Colonic mucosa (tissue), 4 donors: ENCODE measurements at places on chromosomes 1 and 21.

GRCh38 chr1:172980456-172980855, 70.3 kb downstream of the TNFSF18 start:
- DNase-seq, result no peak

DNA sequence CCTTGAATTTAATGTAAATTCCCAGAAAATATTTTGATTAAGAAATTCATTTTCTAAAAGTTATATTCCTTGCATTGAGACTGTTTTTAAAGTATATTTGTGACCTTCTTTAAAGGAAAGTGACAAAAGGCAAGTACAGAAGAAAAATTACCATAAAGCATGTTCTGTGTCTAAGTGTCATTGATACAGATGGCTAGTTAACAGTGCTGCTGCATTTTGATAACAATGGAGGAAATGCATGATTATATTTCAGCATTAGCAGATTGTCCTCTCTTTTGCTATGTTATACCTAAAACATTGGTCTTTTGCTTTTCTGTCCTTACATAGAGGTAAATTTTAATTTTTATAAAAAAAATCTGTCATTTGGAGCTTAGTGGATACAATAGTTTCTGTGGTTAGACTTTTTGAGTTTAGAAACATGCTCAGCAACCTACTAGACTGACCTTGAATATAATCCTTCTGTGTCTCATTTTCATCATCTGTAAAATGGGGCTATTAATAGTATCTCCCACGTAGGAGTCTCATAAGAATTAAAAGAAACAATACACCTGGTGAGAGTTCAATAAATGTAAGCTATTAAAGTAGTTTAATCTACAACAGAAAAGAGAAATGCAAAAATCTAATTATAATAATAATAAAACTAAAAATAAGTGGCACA, 51.1 kb upstream of the RGS21 start:
- no peak for DNase-seq

DNA sequence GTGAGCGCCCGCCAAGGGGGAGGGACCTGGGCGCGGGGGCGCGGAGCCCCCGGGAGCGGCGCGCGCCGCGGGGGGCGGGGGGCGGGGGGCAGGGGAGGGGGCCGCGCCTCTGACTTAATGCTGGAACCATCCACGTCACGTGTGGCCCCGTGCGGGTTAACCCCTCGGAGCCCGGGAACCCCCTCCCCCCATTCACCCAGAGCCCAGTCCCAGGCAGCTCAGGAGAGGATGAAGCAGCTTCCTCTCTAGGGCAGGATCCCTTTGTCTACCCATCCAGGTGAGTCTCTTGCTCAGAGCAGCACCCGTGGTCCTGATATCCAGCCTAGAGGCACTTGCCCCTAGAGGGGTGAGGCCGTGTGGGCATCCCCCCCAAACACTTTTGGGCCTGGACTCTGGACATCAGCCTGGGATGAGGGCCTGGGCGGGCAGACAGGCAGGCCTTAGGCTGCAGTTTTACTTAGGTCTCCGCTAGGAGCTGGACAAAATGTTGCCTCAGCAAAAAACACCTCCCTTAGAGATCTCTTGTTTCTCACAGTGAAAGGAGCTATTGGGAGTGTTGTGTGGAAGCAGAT, at the start of gene ALX3:
Gene ALX3 (minus strand): TSS at position 2 of the 572 bp plus-strand sequence. CDS start 60 bp downstream, outside the sequence.
- DNase-seq, result no peak

- peak; percentile 60 for DNase-seq
These were observed 830 bp downstream of the INPP5B start for GRCh38 chr1:37945743-37946702.

DNA sequence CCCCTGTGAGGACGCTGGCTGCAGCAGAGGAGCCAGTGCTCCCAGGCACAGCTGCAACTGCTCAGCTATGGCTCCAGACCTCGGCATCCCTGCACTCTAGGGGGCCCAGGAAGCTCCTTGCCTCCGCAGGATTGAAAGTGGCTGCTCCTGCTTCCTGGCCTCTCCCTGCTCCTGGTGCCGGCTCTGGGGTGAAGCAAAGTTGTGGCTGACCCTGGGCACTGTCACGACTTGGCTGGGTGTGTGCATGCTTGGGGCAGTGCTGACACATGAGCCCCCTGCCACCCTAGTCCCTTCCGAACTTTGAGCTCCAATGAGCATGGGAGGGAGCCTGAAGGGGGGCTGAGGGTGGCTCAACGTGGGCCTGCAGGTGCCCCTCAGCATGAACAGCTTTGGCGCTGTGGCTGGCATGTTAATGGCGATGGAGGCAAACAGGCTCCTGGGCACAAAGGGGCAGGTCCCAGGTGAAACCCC, 1512.2 kb downstream of the KCNT2 start:
- no peak for DNase-seq

- no peak for DNase-seq
These were observed 7.8 kb downstream of the KCNJ10 start for GRCh38 chr1:160062230-160062532.

GRCh38 chr1:68377098-68377497, 72.7 kb downstream of the RPE65 start:
- DNase-seq, result no peak

GRCh38 chr1:215958841-215959240, 391.7 kb downstream of the KCTD3 start:
- DNase-seq, result no peak

DNA sequence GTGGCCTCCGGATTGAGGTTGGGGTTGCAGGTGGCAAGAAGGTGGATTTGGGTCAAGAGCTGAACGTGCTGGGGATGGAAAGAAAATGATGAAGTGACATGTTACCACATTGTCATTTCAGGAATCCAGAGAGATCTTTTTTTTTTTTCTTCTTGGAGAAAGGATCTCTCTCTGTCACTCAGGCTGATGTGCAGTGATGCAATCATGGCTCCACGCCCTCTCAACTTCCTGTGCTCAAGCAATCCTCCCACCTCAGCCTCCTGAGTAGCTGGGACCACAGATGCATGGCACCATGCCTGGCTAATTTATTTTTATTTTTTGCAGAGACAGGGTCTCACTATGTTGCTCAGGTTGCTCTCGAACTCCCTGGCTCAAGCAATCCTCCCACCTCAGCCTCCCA, 80.6 kb downstream of the GON4L start:
- DNase-seq, result no peak

- peak; percentile 80 for DNase-seq
These were observed 30.0 kb upstream of the EPS8L3 start for GRCh38 chr1:109793486-109794318.

- DNase-seq, result no peak
These were observed 646.6 kb upstream of the USP24 start for GRCh38 chr1:55861676-55862340.

DNA sequence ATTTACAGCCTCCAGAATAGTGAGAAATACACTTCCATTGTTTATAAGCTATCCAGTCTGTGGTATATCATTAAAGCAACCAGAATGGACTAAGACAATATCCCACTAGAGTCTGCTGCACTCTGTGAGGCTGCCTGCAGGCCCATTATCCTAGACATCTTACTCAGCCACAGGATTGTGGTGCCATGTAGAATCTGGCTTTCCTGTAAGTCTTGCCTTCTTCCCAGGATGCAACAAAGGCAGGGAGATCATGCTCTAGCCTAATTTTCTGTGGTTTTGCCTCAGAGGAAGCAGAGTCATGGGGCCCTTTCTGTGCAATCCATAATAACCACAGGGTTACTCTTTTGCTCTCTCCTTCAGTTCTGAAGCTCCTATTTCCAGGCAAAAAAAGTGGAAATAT, 299.1 kb upstream of the DEPDC1 start:
- DNase-seq, result no peak

DNA sequence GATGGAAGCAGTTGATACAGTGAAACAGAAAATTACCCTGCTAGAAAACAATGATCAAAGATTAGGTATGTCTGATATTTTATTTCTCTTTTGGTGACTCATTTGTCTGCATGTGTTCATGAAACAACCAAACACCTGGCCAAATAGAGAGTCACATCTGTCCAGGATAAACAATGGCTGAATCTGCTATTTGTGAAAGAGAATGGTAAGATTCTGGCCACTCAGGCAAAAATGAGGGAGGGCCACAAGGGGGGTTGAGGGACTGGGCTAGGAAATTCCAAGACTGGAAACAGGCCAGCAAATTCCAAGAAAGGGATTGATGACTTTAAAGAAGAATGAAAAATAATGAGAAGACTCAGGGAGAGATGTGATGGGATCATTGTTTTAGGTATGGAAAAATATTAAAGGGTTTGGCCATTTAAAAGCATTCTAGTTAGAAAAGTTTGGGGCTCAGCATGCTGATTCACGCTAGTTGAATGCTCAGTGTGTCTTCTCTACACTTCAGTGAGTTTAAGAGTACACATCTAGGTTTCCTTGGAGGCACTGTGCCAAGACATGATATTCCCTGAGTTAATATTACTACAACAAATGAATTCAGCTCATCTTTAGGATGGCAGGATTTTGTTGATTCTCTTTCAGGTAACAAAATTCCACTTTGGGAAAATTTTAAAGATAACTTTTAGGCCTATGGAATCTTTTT, 44.9 kb downstream of the TRAF5 start:
- DNase-seq, result no peak

- DNase-seq, result no peak
These were observed 35.0 kb upstream of the AGO1 start for GRCh38 chr1:35847935-35848565.

GRCh38 chr21:26686705-26687104, 113.6 kb upstream of the CYYR1 start:
- DNase-seq, result no peak

- peak; percentile 98 for DNase-seq
These were observed at the start of gene TMEM222 for GRCh38 chr1:27321813-27322568. Gene TMEM222, plus strand, starts transcription at chr1:27322163. Its CDS starts 35 bp downstream, at chr1:27322198.

GRCh38 chr21:25688275-25689155, 46.2 kb downstream of the ATP5PF start:
- DNase-seq, result no peak

DNA sequence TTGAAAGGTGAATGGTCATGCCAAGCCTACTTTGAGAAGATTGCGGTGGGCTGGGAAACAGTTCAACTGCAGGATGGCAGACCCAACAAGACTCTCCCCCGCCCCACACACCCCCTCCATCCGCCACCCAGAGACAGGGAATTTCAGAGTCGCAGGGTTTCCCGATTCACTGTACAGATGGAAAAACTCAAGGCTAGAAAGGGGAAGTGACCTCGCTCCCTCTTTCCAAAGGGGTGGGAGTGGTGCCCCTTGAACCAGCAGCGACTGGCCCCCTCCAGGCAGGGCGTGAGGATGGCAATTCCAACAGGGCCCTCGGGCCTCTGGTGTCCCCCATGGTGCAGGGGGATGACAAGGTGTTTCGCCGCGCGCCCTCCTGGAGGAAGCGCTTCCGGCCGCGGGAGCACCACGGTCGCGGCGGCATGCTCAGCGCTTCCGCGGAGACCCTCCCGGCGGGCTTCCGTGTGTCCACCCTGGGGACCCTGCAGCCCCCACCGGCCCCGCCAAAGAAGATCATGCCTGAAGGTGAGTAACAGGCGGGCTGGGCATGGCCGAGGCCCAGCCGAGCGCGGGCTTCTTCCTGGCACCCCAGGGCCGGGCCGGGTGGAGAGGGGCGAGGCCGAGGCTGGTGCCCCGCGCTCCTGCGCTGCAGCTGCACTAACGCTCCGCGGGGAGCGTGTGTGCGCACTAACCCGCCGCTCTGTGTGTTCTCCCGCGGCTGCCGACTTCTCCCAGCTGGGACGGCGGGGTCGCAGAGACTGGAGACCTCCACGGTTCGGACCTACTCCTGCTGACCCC, 10.4 kb downstream of the MYOG start:
- DNase-seq, result no peak

GRCh38 chr1:23362218-23362713, 7.4 kb downstream of the ZNF436 start:
- DNase-seq, result no peak

GRCh38 chr1:184622136-184622823, 132.4 kb downstream of the EDEM3 start:
- DNase-seq, result peak; percentile 87

- DNase-seq, result no peak
These were observed 100.5 kb downstream of the SYF2 start for GRCh38 chr1:25131794-25132193.

GRCh38 chr1:59952065-59952464, 25.5 kb upstream of the CYP2J2 start:
- no peak for DNase-seq

- no peak for DNase-seq
These were observed 1260.7 kb downstream of the PLA2G4A start for GRCh38 chr1:188089461-188089860.

GRCh38 chr21:36663033-36663855, 35.7 kb upstream of the SIM2 start:
- DNase-seq, result no peak

- DNase-seq, result no peak
These were observed 3.4 kb upstream of the RGS16 start for GRCh38 chr1:182607566-182607965.

GRCh38 chr21:39670701-39671100, 58.0 kb downstream of the B3GALT5 start:
- DNase-seq, result no peak

GRCh38 chr1:245652660-245653427, 498.1 kb downstream of the KIF26B start:
- no peak for DNase-seq

DNA sequence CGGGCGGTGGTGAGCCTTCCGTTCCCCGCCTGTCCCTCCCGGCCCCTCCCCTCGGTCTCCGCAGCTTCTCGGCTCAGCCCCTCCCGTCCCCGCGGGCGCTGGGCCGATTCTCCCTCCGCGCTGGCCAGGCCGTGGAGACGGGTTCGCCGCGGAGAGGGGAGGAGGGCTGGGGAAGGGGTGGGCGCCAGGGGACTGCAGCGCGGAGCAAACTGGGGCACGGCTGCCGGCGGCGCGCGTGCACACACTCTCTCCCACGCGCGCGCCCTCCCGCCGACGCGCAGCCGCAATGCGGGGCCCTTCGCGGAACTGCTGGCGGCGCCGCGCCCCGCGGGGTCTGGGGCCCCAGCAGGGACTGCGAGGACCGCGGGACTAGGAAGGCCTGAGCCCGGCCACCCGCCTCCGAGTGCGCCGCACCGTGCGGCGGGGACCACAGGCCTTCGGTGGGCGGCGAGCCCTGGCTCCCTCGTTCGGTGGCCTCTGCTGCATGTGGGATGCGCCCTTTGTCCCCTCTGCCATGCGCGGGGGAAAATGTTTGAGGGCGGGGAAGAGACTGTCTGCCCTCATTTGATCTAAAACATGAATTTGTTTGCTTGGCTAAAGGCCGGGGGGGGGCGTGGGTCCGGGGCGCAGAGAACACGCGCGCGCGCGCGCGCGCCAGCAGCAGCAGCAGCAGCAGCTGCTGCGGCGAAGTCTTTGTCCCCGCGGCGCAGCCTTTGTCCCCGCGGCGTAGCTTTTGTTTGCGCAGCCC, 90.7 kb upstream of the VAMP3 start:
- peak; percentile 58 for DNase-seq

DNA sequence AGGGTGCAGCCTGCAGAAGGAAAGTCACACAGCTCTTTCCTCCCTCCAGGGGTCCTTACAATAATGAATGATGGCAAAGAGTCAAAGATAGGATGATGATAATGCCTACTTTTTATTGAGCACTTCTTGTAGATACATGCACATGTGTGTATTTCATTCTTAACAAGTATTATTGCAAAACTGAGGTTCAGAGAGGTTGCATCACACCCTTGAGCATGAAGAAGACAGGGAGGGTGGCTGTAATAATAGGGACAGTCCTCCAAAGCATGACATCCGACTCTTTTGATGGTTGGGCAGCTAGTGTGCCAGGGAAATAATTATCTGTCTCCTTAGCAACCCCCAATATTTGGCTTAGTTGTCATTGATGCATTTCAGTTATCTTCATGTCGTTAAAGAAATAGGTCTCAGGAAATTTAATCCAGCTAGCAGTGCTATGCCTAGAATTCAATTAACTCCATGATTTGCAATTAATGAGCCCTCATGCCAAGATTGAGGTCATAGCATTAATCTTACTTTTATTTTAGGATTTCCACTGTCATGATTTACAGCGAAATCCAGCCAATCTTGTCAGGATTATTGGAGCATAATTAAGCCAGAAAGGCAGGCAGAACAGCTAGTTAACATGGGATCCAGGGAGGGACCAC, 35.0 kb downstream of the DNAJC6 start:
- no peak for DNase-seq

GRCh38 chr1:182303778-182304177, 87.8 kb downstream of the GLUL start:
- DNase-seq, result no peak
